ENCODE measurements at places on chromosomes 3 and 15.

DNA sequence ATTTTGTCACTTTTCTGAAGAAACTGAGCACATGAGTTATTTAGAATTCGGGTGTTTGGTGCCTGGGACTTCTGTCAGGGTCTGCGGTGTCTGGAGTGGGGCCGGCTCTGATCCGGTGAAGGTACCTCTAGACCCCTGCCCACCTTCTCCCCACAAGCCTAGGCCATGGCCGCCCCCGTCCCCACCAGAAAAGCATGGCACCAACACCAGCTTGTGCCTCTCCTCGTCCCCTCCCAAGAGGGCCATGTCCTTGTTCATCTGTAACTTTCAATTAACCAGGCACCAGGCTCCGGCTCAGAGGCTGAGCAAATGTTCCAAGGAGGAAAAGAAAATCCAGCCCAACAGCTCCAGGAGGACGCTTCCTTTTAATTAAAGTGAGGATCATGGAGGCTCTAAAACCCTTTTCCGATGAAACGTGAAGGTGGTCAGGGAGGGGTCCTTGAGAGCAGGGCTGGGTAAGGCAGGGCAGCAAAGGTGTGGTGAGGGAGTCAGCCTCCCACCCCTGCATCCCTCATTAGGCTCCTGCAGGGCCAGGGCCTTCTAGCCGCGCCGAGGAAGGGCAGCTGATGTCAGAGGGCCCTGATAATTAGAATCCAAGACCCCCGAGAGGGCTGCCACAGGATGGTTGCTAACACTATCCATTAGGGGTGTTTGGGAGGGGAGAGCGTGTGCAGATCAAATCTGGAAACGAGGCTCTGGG, 62.3 kb downstream of the SLC6A1 start:
- no peak for DNase-seq

DNA sequence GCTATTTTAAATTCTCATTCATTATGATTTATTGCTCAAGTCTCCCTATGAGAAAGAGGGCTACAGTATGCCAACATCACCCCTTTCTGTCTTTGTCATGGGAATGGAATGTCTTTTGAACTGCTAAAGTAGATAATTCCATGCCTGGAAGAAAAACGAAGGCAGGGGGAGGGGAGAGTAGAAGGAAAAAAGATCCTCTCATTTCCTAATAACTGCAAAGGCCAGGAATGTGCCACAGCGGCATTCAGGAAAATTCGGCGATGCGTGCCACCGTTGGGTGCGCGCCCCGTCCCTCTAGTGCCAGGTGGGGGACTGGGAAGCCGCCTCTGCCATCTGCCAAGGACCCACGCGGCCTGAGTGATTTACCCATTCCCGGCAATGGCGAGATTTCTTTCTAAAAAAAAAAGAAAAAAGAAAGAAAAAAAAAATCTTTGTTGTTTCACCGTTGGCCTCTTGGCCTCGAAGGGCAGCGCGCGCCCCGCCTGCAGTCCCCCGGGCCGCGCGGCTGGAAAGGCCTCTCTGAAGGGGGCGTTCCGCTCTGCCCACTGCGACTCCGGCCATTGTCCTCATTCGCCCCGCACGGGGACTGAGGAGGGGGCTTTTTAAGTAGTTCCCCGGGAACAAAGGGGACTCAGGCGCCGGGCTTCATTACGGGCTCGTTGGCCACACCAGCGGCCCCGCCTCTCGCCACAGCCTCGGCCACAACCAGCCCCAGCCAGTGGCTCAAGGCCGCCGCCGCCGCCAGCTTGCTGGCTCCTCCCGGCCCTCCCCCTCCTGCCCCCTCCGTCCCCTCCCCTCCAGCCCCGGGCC, 54.5 kb downstream of the CPN2 start:
- DNase-seq: no peak

- no peak for DNase-seq
These were observed 9.9 kb downstream of the GLYCTK start for GRCh38 chr3:52297242-52298148.

- peak; percentile 75 for DNase-seq
These were observed 89.0 kb downstream of the IQSEC1 start for GRCh38 chr3:12984023-12984823.

GRCh38 chr15:88023914-88024313, 232.6 kb downstream of the NTRK3 start:
- no peak for DNase-seq

DNA sequence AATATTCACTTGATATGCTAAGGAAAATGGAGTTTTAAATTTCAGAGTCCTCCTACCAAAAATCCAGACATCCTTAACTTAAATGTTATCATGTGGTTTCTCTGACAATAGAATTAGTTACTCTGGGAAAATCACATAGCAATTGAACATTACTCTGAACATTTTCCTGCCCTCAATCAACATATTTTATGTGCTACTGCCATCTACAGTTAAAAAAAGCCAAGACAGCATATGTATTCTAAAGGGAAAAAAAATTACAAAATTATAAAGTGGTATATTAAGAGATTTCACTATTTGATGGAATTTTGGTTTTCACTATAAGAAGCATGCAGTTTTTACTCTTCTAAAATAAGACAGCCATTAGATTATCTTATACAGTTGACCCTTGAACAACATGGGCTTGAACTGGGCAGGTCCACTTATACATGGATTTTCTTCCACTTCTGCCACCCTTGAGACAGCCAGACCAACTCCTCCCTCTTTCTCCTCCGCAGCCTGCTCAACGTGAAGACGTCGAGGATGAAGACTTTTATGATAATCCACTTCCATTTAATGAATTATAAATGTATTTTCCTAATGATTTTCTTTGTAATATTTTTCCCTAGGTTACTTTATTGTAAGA, 122.3 kb downstream of the ATP1B3 start:
- DNase-seq: no peak

- DNase-seq: no peak
These were observed 161.0 kb upstream of the ADAMTS9 start for GRCh38 chr3:64848822-64849221.

GRCh38 chr3:135452881-135453280, 512.6 kb upstream of the PPP2R3A start:
- DNase-seq: no peak

GRCh38 chr15:99055555-99056134, 48.1 kb upstream of the PGPEP1L start:
- DNase-seq: no peak

- no peak for DNase-seq
These were observed 141.5 kb upstream of the EIF1B start for GRCh38 chr3:40167958-40168357.

GRCh38 chr3:65436580-65436979, 602.1 kb downstream of the MAGI1 start:
- DNase-seq: no peak

DNA sequence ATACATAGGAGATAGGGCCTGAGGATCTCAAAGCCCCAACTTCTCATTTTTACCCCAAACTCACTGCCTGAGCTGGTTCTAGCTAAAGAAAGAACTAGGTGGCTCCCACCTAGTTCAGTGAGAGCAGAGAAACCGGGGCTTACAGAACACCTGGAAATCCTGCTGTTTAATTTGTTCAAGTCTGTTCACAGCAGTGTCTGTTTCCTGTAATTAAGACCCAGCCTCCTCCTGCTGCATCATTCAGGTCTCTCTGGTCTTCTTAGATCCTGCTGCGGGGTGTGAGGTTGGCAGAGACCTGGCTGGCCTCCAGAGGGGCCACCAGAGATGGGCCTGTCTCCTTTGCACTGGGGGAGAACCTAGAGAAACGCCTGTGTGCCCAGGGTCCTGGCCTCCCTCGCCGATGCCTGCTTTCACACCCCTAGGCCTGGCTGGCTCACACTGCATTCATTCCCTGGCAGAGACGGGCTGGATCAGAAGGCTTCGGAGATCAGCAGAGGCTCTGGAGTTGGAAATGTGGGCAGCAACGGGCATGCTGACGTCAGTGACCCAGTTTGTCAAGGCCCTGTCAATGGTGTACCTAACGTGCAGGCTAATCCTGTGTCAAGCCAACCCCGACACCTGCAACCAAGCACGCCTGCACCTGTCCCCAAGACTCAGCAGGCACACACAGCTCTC, 4.9 kb upstream of the CHRNA3 start:
- no peak for DNase-seq

- DNase-seq: no peak
These were observed 224.7 kb downstream of the IGSF11 start for GRCh38 chr3:118809696-118810498.

GRCh38 chr15:60095711-60096110, 91.6 kb downstream of the FOXB1 start:
- DNase-seq: no peak

DNA sequence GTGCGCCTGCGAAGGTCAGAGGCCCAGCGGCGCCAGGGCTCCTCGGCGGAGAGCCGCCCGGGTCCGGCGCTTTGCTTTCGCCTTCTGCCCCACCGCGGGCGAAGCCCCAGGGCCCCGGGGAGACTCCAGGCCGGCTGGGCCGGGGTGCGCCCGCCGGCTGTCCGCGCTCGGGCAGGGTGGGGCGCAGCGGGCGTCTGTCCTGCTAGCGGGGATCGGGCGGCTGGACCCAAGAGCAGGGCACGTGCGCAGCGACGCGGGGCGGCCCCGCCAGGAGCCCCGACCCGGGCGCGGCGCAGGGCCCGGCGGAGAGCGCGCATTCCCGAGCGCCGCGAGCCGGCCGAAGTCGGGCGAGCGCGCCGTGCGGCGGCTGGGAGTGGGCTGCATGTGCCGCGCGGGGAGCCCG, 569 bp upstream of the ALDH1A3 start:
- DNase-seq: peak; percentile 39

DNA sequence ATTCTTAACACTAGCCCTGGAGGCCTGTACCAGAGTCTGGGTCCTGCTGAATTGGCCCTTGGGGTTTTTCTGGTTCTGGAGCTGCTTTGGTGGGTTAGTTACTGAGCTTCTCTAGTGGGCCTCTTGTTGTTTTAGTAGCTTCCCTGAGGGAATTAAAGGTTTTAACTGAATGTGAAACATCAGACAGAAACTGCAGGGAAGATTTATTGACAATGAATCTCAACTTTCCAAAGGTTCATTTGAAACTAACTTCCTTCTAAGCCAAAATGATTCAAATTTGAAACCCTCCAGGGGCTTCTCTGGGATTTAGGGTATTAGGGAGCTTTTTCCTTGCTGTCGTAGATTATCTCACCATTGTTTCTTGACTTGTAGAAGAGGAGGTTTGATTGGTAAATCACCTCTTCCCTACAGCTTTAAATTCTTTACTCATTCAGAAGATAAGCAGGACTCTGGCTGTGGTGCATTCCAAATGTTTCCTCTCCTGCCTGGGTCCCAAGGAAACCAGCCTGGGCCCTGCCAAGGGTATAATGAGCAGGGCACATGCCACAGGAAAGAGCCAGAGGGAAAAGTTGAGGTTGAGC, 71.0 kb downstream of the TP63 start:
- no peak for DNase-seq

DNA sequence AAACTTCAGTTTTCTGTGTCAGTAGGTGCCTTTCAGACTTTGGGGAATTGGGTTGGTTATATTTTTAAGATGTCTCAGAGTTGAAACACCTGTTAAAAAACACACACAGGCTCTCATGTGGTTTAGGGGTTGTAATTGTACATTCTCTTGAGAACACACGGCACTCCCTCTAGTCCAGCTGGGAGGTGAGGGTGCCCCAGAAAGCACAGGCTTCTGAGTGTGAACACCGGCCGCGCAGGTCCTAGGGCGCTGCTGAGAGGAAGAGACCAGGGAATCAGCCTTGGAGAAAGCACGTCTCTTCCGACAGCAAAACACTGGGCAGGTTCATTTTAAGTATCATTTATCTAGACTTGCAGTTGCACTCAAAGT, 68.0 kb upstream of the RPL35A start:
- no peak for DNase-seq

DNA sequence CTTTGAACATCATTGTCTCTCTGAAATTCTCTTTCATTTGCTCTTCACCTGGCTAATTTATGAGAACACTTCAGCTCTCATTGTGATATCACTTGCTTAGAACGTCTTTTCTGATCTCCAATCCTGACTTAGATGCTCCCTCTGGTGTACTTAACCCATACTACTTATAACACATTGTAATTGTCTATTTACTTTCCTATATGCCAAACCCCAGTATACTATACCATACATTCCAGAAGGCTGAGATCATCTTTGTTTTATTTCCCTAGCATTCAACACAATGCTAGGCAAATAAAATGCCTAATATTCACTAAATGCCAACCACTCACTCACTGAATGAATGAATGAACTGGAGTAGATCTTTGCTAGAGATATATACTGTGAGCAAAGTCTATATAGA, 27.0 kb upstream of the PEX5L start:
- no peak for DNase-seq

DNA sequence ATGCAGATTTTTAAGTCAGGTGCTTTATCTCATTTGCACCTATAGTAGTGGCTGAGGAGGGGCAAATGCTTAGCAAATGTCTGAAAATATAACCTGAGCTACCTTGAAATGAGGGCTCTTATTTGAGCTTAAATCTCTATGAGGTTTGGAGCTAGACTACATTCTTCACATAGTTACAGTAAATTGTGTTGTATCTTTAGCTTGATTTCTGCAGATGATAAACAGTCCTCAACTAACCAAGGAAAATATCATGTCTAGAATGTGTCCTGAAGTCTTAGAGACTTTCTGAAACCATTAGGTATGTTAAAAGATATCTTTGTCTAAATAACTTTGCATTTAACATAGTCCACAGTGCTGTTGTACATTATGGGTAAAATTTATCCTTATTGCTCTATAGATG, 127.6 kb downstream of the ATP1B3 start:
- no peak for DNase-seq

DNA sequence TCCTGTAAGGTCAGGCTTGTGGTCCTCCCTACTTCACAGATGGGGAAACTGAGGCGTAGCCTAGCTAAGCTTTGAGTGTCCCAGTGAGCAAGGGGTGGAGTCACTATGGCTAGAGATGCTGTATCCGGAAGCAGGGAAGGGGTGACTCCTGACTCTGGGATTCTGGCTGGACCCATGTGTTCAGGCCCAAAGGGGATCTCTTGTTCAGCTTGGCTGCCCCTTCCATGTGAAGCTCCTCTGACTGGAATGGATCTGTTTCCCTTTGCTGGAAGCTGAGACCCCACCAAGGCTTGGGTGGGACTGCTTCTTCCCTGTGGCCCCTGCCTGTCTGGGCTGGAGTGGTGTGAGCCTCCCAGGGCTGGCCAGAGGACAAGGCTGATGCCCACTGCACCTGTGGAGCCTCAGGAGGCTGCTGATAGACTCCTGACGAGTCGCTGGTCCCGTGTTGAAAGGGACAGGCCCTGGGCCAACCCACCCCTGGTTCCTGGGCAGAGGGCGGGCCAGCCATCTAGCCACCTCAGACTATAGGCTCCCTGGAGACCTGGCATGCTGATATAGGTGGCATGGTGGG, 1.0 kb downstream of the MAPKAPK3 start:
- DNase-seq: no peak

GRCh38 chr15:34217587-34218225, 7.1 kb upstream of the EMC4 start:
- DNase-seq: no peak

All from GM12891 (cell line).